Suprapubic skin (tissue), 4 donors: ENCODE measurements at places on chromosomes 3 and 15.
A peak's percentile ranks its signal among the peaks of the same experiment; 100 is the strongest.

DNA sequence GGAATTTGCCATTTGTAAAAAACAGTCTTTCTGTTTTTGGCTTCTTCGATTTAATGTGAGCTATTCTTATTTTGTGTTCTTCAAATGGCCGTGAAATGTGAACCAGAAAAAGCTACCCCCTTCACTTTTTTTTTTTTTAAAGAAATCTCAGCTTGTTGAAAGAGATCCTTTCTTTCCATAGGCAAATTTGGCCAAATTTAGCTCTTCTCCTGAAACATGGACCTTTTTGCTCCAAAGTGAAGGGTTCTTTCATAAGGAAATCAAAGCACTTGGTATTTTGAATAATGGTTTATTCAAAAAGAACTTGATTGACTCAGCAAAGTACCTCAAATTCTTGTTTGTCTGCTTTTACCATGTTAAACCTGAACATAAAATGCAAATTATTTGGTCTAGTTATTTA is 10.1 kb downstream of the RCN2 start:
- DNase-seq = no peak

- peak; percentile 80 for DNase-seq
These were observed 13.0 kb downstream of the LIPC start for GRCh38 chr15:58444658-58445332.

- DNase-seq = no peak
These were observed 582.6 kb upstream of the UBE2E2 start for GRCh38 chr3:22620498-22620897.

DNA sequence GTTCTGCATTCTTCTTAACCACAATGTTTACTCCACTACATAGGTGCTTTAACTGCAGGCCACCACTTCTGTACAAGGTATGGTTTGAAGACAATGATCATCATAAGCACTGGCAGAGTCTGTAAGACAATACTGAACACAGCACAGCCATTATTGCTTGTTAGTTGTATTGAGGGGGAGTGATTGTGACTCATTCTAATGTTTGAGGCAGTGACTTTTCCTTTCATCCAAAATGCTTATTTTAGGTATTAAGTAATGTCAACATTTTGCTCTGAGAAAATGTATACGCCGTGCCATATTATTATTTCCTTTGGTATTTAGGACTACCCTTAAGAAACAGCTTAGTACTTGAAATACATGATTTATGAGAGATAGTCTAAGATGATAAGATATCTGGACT is 618.2 kb upstream of the ZNF717 start:
- DNase-seq = no peak

- no peak for DNase-seq
These were observed 31.2 kb downstream of the LINS1 start for GRCh38 chr15:100570735-100571313.

DNA sequence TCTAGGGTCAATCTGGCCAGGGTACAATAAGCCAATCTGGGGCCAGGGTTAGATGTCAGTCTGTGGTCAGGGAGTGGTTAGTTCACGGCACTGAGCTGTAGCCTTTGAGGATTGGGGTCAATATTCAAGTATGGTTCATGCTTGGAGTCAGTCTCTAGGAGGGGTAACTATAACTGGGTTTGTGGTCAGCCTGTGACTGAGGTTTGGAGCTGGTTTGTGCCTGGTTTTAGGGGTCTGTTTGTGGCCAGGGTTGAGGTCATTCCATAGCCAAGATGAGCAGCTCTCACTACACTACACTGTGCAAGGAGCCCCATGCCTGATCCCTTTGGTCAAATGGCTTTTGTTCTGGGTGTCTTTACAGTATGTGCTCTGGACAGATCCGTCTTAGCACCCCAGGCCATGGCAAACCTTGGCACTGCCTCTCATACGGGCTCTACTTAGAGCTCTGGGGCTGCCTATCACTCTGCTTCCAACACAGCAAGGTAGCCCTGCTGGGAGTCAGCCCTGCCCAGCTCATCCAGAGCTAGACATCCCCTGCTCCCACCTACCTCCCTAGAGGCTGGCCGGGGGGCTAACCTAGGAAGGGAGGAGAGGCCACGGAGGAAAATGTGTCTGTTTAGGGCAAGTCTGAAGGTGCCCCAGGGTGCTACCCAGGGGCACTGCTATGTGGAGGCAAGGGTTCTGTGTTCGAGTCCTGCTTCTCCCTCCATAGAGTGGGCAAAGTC is 63.3 kb upstream of the CORO2B start:
- DNase-seq = peak; percentile 40

DNA sequence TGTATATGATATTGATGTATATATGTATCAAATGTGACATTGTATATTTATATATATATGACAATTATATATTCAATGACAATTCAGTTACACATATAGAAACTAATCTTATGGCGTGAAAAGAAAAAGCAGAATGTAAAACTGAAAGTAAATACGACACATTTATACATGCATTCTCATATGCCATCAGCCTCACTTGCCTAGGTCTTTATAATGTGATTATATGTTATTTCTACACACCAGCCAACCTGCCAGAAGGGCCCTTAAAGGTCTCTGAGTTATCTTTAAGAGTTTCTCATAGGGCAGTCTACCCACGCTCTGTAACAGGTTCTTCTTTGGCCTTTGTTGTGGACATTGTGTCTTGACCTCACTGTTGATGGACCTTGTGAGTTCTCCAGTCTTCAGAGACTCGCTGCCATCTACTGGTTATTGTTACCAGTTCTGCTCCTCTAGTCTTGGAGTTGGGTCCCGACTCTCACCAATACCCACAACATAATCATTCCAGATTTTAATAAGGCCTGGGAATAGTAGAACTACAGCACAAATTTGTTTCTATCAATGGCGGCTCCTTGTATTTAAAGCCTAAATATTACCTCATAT is 371.5 kb upstream of the GOLIM4 start:
- no peak for DNase-seq

GRCh38 chr3:73342077-73342476 is 280.6 kb downstream of the EBLN2 start:
- DNase-seq = no peak

GRCh38 chr3:76733073-76733759 is 306.7 kb upstream of the ROBO2 start:
- no peak for DNase-seq

DNA sequence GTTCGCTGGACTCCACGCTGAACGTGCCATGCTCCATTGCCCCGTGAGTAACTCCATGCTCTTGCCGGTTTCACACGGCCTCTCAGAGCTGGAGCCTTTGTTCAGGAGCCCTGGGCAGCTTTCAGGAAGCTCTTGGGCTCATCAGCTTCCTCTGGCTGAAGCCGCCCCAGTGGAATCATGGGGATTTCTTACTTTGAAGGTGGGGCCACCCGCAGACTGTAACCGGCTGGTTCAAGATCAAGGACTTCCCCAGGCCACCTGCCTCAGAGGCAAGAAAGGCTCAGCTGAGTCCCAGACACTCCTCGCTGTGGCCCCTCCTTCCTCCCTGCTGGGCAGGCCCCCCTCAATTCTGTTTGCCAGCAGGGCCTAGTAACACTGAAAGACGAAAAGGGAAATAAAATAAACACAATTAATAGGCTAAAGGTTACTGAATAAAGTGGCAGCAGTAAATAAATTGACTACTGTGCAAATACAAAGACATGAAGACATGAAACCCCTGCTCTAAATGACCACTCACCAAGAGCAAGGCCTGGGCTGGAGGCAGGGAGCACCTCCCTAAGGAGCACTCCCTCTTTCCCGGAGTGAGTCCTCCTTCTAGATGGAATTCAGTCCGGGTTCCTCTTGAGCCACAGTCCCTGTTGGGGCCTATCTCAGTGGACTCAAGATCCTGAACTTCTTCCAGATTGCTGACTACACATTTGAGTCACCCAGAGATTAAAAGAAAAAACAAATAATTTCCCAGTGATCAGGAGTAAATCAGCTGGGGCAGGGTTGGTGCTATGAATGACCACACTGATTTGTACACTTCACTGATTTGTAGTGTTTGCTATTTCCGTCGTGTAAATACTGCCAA is 51.0 kb downstream of the ZDHHC19 start:
- DNase-seq = no peak

DNA sequence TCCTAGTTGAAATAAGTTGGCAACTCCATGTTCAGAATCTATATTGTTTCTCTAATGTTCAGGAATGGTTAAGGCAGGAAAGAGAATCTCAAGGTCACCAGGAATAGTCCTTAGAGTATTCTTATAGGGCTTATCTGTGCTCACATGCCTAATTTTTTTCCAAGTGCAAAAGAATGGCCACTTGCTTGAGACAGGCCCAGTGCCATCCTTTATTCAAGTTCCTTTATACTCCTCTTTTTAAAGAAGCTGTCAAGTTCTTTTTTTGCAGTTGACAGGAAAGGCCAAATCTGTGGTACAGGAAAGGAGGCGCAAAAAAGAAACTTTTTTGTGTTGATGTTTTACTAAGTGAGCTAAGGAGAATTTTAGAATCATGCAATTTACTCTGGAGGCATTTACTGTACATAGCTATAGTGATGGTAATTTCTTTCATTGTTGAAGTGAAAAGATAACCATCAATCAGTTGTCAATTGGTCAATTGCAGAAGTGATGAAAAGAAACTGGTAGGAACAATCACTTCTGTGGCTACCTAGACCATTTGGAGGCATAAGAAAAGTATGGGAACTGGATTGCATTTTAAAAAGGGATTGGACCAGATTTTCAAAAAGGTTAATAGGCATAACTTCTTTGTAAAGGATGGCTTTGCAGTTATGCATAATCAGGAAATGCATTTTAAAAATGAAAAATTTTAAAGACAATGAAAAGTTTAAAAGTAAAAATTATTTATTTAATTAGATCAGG is 102.5 kb upstream of the SOX2 start:
- DNase-seq = no peak

GRCh38 chr3:7618606-7619005 is 757.7 kb downstream of the GRM7 start:
- DNase-seq = no peak

DNA sequence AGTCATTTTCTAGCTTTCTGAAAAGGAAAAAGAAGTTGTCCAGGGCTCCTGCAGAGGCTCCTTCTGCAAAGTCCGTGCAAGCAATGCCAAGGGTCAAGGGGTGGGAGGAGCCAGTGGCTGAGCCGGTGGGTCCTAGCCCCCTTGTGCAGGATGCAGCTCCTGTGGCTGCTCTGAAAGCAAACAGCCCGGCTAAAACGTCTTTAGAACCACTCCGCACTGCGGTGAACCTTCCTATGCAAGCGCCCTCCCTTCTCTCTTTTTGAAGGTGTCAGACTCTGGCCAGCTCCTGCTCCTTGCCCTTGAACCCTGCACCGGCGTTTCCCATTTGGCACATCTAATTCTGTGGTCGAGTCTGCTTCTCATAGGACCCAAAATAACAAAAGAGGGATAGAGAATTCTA is 183.1 kb downstream of the UACA start:
- DNase-seq = peak; percentile 30

- DNase-seq = peak; percentile 76
These were observed 6.4 kb downstream of the HES1 start for GRCh38 chr3:194142156-194142910.

DNA sequence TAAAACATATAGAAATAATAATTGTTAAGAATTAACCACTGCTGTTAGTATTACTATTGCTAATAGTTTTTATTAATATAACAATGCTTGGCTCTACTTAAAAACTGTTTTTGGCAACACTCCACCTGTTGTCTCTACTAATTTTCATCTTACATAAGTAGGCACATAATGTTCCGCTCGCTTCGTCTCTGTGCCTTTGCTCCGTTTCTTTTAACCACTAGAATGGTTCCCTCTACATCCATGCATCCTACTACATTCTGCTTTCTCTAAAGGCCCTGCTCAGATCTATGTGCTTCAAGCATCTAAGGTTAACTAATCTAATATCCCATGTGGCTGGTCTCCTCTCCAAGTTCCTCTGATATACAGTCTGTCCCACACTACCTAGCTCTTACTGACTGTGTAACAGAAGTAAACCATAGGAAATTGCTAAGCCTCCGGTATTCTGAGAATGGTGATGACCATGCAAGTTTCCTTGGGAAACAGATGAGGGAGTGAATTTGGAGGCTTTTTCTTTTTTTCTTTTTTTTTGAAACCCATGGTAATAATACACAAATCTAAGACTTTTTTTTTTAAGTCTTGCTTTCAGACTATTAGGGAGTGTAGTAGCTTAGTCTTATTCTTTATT is 138.3 kb downstream of the P3H2 start:
- no peak for DNase-seq

DNA sequence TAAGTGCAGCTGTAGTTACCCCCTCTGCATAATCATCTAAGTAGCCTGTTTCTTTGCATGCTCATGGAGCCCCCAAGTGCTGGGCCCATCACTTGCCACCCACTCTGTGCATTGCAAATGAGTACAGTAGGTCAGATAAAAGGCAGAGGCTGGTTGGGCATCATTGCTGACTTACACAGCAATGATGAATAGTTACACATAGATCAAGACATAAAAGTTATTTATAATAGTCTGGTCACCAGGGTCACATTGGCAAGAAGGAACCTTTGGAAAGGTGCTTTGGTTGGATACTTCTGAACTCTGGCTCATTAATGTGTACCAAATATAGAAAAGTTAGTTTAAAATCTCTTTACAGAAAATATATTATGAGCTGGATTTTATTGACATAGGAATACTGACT is 111.6 kb downstream of the MITF start:
- no peak for DNase-seq

DNA sequence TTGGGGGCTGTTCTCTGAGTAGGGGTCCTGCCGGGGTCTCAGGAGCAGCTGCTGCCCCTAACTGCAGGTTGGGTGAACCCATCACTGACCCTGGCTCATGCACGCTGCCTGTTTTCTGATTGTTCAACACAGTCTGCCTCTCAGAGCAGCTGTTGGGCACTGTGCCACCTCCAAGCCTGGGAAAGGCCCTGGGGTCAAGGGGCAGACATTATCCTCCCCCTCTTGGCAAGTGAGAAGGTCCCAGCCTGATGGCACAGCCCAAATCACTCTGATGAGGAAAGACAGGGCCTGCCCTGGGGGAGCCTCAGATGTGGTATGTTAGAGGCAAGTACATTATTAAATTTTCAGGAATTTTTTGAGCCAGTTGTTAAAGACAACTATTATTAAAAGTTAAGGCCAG is 14.1 kb upstream of the GNAT1 start:
- DNase-seq = no peak

- no peak for DNase-seq
These were observed 31.9 kb downstream of the MME start for GRCh38 chr3:155111971-155112370.

- DNase-seq = no peak
These were observed 29.8 kb downstream of the STT3B start for GRCh38 chr3:31562525-31562924.

DNA sequence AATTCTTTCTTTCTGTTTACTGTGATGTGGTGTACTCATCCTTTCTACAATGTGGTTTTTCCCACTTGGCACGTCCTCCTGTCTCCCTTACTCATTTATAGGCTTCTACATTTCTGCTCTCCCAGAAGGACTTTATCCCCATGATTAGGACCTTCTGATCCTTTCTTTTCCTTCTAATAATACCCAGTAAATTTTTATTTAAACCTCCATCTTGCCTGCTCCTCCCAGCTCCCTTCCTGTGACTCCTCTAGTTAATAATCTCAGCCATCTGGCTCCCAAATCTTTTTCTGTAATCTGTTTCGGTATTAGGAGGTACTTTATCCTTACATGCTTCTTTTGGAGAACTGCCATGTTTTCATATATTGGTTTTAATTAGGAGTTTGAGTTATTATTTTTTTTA is 11.2 kb upstream of the P2RY1 start:
- DNase-seq = no peak

GRCh38 chr3:167057581-167057980 is 322.5 kb downstream of the ZBBX start:
- no peak for DNase-seq
